GM06990 (cell line): ENCODE measurements at places on chromosomes 12 and 14.

GRCh38 chr14:70052990-70053389 lies 135.8 kb downstream of the SLC8A3 start:
- no peak for DNase-seq

DNA sequence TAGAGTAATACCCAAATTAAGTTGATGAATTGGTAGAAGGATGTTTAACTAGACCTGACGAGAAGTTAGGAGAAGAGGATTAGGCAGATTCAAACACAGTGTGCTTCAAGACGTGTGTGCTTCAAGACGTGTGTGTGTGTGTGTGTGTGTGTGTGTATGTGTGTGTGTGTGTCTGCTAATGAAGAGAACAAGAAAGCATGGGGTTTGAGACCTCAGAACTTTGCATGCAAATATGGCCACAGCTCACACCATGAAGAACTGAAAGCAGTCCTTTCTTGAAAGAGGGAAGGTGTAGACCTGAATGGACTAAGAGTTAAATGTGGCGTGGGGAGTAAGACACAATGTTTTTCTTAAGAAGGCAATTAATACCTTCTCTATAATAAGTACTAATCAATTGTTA lies 32.5 kb upstream of the SSPN start:
- DNase-seq: peak; percentile 66

DNA sequence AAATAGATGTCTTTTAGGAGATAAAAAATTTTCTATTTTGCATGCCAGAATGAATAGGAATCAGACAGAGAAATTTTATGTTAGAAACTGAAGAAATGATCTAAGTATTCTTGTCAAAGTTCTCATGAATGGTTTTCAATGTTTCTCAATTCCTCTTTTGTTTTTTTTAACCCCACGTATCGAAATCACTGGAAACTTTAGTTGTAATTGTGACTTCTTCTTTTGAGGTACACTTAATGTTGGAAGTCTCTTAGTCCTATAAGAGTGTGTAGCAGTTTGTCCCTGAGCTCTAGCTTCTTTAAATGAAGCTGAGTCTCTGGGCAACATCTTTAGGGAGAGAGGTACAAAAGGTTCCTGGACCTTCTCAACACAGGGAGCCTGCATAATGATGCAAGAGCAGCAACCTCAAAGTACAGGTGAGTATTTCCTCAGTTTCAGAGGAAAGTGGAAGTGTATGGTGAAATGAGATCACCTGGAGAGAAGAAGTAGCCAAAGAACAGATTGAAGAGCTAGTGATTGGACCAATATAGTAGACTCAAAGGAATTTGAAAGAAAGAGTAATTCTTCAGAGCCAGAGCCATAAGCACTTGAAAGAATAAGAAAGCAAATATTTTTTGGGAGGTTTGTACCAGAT lies at the start of gene CLEC6A:
CLEC6A (plus strand) TSS at position 236 of the 634 bp plus-strand sequence; CDS start at position 386, 150 bp downstream.
- peak; percentile 30 for DNase-seq

- no peak for DNase-seq
Observed at GRCh38 chr12:131994589-131994988, 44.8 kb downstream of the EP400 start.

GRCh38 chr12:52307836-52308805 lies 13.1 kb downstream of the KRT83 start:
- DNase-seq: peak; percentile 68

- no peak for DNase-seq
Observed at GRCh38 chr14:82896476-82896875, 1362.8 kb upstream of the SEL1L start.

- no peak for DNase-seq
Observed at GRCh38 chr14:60301685-60302084, 52.7 kb downstream of the PPM1A start.

GRCh38 chr12:40325349-40325960 lies 100.7 kb downstream of the LRRK2 start:
- DNase-seq: peak; percentile 14

- DNase-seq: no peak
Observed at GRCh38 chr12:52056801-52057637, 5.8 kb downstream of the NR4A1 start.

DNA sequence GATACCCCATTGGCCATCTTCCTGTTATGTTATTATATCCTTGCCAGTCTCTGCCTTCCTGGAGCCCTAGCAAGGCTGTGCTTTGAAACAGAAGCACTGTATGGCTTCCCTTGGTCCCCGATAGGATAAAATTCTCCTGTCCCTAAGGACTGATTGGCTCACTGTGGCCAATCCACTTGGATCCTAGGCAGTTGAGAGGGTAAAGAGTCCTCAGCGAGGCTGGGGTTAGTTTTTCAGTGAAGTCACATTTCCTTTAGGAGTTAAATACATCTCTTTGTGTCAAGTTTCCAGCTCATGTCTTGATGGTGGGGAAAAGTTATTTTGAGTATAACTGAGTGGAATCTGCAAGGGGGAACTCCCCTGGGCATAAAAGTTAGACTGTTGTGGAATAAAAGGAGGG lies 7.3 kb downstream of the AACS start:
- DNase-seq: no peak

- no peak for DNase-seq
Observed at GRCh38 chr12:84842406-84843013, 70.1 kb downstream of the SLC6A15 start.

- DNase-seq: no peak
Observed at GRCh38 chr12:94380507-94380906, 79.2 kb downstream of the CEP83 start.

- no peak for DNase-seq
Observed at GRCh38 chr12:63499567-63499966, 168.7 kb downstream of the DPY19L2 start.

DNA sequence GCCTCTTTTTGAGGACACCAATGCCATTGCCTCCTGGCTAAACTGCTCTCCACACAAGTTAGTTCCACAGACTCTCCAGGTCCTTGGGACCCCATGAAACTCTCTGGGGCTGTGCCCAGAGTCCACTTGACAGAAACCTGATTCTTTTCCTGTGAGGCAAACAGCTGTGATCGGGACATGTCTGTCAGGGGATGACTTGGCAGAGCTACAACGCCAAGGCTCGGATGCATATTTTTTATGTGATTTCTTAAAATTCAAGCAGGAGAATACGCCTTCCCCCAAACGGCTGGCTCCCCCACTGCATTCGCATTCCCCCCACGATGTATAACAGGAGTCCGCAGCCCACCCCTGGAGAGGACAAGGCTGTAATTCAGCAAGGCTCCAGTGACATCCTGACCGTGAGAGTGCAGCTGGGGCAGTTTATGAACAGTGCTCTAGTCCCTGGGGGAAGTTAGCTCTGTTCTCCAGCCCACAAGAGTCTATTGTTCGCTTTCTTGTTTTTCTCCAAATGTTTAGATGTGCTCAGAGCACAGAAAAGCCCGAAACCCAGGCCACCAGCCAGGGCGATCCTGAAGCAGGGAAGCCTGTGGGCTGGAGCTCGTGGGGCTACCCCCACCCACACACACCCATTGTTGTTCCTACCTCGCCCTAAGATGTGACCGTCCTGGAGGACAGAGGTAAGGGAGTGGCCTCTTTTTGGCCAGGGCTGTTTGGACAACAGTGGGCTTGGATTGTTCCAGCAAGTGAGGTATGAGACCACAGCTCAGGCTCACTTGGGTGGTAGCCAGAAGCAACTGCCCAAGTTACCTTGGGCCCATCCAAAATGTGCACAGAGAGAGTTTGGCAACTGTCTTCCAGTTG lies 159.5 kb downstream of the ZFP36L1 start:
- DNase-seq: no peak

DNA sequence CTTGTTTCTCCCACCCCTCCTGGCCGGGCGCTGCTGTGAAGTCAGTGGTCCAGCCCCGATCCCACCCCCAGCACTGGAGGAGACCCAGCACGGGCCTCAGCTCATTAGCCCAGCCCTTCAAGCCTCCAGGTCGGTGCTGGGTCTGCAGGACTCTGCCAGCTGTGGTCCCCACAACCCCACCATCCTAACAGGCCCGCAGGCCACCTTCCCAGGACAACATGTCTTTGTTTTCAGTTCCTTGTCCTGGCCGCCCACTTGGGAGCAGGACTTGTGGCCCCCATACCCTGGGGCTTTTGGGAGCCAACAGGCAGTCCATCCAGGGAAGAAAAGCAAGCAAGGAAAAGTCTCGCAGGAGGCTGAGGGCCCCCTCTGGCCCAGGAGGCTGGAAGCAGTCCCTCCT lies 60.0 kb downstream of the HRK start:
- no peak for DNase-seq

DNA sequence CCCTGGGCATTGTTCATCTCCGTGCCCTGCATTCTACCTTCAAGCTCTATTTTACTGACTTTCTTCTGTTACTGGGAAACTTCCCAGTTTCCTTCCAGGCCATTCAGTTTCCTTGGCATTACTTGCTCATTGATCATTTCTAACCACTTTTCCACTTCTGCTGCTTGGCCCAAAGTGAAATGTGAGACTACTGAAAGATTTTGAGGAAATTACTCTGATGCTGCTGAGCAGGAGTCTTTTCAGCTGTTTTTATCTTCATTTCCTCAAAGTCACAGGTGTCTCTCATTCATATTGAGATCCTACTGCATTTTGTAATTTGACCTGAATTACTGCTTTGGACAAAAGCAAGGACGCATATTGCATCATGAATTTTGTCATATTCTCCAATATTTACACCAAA lies 26.4 kb upstream of the DBX2 start:
- DNase-seq: no peak

- DNase-seq: no peak
Observed at GRCh38 chr14:51648296-51648695, 3.4 kb upstream of the FRMD6 start.

GRCh38 chr12:110754101-110754793 lies 11.6 kb upstream of the PPP1CC start:
- DNase-seq: no peak

- no peak for DNase-seq
Observed at GRCh38 chr12:3427956-3428355, 63.0 kb upstream of the PRMT8 start.

DNA sequence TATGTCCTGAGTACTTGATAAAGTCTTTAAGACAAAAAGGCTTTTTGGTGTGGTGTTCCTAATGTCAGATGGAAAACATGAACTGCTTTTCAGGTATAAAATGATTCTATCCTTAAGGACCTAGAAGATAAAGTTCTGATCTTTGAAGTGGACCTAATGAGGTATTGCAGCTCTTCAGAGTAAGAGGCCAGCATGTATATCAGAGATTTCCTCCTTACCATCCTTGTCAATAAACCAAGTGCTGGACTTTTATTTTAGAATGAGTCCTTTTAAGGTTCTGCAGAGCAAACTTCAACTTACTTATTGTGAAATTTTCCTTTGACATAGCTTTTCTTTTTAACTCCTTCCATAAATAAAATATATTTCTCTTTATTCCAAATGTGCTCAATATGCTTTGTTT lies 50.1 kb downstream of the UNC79 start:
- DNase-seq: no peak

- DNase-seq: no peak
Observed at GRCh38 chr12:122437656-122438121, 15.2 kb upstream of the CLIP1 start.

DNA sequence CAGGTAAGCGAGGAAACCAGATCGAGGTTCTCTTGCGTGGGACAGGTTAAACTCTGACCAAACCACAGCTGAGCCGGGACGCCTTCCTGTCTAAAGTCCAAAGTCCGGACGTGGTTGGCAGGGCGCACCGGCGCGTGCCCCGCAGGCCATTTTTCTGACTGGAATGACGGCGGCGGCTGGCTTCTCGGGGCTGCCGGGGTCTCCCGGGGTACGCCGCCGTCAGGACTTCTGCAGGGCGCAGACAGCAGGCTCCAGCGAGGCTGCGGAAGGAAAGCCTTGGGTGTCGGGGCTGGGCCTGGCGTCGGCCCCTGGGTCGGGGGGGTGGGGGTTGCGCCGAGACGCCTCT lies 32.8 kb downstream of the MIA2 start:
- no peak for DNase-seq

DNA sequence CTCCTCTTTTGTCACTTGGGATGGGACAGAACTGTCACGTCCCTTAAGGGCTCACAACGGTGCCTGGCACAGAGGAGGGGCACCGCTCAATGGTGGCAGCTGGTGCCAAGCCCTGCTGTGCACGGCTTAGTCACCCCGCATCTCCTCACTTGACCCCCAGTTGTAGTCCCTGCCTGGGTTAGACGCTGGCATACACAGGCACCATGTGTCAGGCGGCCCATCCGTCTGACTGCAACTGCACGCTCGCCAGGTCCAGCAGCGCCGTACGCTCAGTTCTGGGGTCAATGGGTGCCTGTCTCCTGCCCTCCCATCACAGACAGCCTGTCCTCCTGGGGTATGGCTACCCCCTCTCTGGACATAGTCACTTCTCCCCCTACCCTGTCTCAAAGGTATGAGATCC lies 1.6 kb upstream of the PACS2 start:
- peak; percentile 6 for DNase-seq

DNA sequence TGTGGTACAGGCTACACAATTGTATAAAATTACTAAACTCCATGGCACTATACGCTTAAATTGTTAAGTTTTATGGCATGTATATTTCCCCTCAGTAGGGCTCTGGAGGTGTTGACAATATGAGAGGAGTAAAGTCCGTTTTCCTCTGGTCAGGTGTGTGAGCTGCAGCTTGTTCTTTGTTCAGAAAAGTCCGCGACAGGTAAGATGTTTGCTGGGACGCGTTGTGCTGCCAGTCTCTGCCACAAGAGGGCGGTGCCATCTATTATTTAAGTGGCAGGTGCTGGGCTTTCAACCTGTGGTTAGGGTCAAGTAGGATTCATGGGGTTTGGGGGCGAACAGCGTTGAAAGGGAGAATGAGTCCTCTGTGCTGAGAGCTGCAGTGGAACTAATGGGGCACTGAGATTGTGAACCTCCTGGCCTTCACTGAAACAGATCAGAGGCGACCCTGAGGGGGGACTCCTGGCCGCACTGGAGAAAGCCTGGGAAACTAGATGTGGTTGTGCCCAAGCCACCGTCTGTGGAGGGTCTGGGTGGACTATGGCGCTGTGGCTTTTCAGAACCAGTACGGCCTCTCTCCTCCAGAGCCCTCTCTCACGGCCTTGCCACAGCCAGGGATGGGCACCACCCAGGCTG lies 179.0 kb downstream of the SLC15A4 start:
- no peak for DNase-seq

DNA sequence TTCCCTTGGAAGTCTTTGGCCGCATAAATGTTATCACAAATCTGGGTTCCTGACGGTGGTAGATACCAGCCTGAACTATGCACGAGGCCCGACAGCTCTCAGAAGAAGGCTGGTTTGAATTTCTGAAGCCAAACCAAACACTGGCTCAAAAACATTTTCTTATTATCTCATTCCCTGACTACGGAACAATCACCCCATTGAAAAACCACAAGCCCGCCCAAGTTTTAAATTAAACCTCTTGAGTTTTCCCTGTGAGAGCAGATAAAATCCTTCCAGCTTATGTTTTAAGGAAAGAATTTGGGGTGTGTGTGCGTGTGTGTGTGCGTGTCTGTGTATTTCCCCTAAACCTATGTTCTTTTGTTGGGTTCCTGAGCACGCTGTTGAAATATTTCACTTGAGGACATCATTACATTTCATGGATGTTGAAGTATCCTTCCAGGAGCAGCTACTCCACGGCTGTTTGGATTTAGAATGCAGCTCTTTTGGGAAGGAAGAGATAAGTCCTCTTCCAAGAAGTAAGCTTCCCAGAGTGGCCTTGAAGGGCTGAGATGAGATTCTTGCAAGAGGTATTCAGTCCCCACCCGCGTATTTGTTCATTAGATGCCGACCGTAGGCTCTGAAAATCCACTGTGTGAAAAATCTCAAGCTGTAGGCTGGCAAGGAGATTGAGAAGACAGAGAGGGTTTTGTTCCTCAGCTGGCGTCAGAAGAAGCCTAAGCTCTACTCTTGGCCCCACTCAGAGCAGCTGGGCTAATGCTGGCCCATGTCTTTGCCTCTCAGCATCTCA lies 131.0 kb upstream of the NCOR2 start:
- no peak for DNase-seq

GRCh38 chr12:117143008-117143532 lies 43.9 kb upstream of the TESC start:
- DNase-seq: peak; percentile 48
